GM04504 (cell line): ENCODE measurements at places on chromosomes 13 and 19.

GRCh38 chr19:29404951-29405727 lies 120.7 kb upstream of the VSTM2B start:
- no peak for DNase-seq

DNA sequence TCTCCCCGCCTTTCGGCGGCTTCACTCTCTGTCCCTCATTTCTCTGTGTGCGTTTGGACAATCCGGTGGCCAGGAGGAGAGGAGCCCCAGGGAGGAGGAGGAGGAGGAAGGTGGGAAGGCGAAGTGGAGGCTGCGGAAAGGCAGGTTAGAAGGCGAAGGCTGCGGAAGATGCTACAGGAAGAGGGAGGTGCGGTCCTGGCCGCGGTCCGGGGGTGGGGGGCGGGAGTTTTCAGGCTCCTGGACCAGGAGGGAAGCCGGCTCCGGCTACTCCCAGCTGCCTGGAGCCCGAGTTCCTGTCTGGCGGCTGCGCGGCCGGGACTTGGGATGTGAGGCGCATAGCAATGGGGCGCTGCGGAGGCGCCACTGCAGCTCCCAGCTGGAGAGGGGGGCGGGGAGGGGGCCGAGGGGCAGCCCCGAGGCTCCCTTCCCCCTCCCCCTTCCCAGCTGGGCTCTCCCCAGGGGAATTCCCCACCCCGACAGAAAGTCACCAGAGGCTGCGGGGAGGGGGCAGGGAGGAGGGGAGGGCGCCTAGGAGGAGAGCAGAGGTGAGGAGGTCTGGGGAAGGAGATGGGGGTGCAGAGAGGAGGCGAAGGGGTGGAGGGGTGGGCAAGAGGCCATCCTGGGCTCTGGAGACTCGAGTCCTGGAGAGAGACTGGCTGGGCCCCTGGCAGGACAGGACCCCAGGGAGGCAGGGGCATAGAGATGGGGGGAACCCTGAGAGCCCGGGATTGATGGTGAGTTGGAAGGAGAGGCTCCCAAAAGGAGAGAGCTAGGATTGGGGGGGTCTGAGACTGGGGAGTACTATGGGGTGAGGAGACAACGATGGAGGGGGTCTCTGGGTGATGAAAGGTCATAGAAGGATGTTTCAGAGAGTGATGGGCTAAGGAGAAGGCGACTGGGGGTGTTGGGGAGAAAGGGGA lies 2.0 kb downstream of the LRRC4B start:
- no peak for DNase-seq

DNA sequence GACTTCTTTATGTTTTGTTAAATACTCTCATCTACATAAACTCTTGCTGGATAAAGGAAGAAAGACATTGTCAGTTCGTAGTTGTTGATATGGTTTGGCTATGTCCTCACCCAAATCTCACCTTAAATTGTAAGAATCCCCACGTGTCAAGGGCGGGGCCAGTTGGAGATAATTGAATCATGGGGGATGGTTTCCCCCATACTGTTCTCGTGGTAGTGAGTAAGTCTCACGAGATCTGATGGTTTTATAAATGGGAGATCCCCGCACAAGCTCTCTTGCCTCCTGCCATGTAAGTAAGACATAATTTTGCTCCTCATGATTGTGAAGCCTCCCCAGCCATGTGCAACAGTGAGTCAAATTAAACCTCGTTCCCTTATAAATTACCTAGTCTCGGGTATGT lies 3.6 kb downstream of the ADGRE1 start:
- DNase-seq, result no peak

DNA sequence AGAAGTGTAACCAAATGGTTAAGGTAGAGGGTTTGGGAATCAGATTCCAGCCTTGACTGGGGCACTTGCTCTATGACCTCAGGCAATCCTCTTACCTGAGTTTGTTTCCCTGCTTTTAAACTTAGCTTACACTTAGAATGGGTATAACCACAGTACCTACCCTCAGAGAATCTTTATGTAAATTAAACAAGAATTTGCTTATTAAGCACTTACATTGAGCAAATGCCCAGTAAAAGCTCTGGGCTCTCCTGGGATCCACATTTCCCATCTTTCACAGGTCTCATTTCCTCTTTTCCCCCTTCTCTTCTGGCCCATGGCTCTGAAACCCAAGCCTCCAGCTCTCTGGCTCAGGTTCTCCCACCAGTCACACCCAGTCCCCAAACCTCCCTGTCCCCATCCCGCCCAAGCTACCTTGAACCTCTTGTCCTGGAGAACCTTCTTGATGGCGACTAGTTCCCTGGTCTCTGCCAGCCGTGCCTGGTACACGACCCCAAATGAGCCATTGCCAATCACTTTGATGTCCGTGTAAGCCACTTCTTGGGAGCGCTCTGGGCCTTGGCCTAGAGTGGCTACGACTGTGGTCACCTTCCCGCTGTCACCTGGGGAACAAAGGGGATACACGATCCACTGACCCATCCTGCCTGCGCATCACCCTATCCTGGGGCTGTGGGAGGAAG lies 2.7 kb downstream of the GSK3A start:
- DNase-seq, result no peak

DNA sequence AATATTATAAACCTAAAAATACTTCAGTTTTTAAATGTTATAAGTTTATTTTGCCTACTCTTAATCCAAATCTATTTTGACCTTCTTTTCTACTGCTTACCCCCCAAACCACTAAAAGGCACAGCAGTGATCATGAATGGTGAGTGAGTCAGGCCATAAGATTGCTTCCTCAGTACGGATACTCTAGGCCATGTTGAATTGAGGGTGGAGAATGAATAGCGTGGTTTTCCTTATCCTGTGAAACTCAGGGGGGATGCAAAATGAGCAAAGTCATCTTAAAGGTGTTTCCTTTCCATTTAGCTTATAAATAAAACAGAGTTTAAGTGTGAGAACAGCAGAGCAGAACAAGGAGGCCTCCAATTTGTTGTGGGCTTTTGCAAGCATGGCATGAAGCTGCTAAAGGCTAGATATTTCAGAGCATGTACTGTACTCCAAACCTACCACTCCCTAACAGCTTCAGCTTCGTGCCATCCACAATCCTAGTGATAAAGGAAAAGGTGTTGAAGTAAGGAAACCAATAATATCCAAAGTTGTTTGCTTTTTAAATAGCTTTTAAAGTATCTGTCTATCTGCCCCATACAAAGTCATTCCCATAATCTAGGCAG lies 25.0 kb downstream of the SERPINE3 start:
- DNase-seq, result no peak

DNA sequence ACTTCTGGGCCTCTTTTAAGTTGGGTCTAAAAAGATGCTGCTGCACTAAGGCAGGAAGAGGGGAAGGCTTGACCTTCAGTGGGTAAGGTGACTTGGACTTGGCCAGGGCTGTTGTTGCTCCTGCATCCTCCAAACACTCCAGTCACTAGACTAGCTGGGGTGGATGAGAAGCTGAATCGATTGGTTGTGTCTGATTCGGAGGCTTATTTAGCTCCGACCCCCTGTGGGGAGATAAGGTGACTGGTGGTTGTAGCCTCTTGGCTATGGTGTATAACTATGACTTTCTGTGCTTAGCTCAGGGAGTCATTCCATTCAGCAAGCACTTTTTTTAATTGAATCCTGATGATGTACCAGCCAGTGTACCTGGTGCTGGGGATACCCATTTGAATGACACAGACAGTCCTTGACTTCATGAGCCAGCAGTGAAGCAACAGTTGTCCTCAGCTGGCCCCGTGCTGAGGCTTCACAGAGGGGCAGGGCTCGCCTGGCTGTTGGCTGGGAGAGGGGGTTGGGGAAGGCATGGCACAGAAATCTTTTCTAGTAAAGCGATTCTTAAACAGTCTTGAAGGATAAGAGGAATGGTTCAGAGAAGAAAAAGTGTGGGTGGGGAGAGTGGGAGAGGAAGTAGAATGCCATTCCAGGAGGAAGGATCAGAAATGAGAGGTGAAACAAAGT lies 9.9 kb downstream of the PCDH8 start:
- DNase-seq, result no peak
